Muscle of leg (tissue), 16 donors: ENCODE measurements at places on chromosomes 7 and 10. TPM values are rescaled to one million over a fixed set of nuclear protein-coding genes. Genes with fewer than 3 reads are reported as not detected.

Gene LIPF
- not detected for total RNA-seq

Gene DNAJC2
- 21.2 TPM for total RNA-seq

Gene ZNF467
- 3.0 TPM for total RNA-seq

GRCh38 chr10:90889636-90890035, 17.9 kb downstream of the RPP30 start:
- DNase-seq, result no peak

DNA sequence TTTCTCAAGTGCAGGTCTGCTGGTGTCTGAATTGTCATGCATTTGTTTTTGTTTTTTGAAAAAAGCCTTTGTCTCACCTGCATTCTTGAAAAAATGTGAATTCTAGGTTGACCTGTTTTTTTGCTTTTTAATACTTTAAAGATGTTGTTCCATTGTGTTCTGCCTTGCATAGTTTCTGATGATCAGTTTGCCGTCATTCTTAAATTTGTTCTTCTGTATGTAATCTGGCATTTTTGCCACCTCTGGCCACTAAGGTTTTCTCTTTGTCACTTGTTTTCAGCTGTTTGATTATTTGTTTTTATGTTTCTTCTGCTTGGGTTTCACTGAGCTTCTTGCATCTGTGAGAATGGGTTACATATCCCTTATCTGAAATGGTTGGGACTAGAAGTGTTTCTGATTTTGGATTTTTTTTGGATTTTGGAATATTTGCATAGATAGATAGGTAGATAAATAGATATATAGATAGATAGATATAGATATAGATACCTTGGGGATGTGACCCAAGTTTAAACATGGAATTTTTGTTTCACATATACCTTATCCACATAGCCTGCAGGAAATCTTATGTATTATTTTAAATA, 16.5 kb downstream of the MGMT start:
- no peak for DNase-seq

GRCh38 chr10:33010132-33011037, 52.4 kb upstream of the ITGB1 start:
- DNase-seq, result peak; percentile 46
